ENCODE measurements at places on chromosomes 16 and 17. TPM values are rescaled to one million over a fixed set of nuclear protein-coding genes. Genes with fewer than 3 reads are reported as not detected.

- H3K27ac ChIP-seq = no peak overlapping the region
- peaks cover 13% of the 10 kb centered on the region for H3K27me3 ChIP-seq
- H3K4me1 ChIP-seq = no peaks in the 10 kb centered on the region
- no peak overlapping the region for H3K4me3 ChIP-seq
- H3K36me3 ChIP-seq = no peaks in the 10 kb centered on the region
- no peak for DNase-seq
Observed at GRCh38 chr17:79252886-79253285, 178.3 kb downstream of the ENGASE start.

The RAB34 gene
- total RNA-seq = 256 TPM

The CTRB1 gene
- not detected for total RNA-seq

DNA sequence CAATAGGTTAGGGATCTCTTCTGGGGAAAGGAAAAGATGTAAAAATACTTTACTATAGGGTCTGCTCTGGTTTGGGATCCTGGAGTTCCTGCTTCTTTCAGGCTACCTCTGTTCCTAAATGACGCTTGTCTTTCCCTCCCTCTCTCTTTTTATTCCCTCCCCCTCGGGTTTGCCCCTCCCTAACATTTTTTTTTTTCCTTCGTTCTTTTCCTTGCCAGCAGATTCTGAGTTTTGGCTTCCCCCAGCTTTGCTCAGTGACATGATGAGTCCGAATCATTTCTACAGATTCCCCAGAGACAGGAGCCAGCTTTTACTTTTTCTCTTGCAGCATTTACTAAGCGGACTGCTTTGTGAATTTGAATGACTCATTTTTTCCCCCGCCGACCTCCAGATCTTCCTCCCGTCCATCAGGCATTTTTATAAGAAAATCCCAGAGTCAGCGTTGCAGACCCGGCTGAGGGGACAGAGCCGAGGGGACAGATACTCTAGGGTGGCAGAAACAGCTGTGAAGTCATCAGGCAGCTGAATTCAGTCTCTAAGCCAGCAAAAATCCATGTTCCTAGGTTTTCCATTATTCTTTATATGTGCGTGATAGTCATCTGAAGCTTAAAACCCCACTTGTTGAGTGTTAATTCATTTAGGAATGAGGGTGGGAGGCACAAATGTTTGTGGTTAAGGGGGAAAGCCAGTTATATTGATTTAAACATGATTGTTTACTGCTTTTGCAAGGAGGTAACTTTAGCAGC lies at the start of gene TMEM100:
TMEM100 (minus strand) TSS at position 123 of the 746 bp plus-strand sequence. CDS start 1,794 bp downstream, outside the sequence.
- H3K4me3 ChIP-seq = no peak within 1 kb of the TSS
- H3K4me1 ChIP-seq = peaks cover 41% of the 10 kb centered on the region
- no peak within 1 kb of the TSS for H3K27ac ChIP-seq
- H3K27me3 ChIP-seq = no peaks in the 10 kb centered on the region
- no peaks in the 10 kb centered on the region for H3K36me3 ChIP-seq

DNA sequence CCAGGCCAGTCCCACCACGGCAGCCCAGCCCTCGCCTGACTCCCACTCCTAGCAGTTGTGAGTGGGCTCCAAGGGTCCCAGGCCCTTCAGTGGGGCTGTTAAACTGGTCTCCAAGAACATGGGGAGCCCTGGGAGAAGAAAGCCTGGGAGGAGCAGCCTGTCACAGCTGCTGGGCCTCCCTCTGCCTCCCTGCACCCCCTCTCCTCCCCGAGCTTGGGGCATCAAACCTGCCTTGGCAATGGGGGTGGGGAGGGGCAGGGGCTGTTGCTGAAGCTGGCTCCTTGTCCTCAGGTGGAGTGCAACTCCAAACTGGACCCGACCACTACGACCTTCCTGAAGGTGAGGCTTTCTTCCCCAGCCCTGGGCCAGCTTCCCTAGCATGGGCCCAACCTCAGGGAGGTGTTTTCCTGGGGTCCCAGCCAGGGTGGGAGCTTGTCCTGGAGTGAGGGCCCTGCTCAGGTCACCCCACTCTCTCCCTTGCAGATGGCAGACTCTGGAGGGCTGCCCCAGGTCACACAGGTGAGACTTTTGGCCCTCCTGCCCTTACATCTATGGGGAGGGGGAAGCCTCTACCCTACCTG lies 6.6 kb upstream of the SETD6 start:
- H3K27ac ChIP-seq = no peak overlapping the region
- H3K36me3 ChIP-seq = no peaks in the 10 kb centered on the region
- no peak for DNase-seq
- H3K4me1 ChIP-seq = no peaks in the 10 kb centered on the region
- H3K4me3 ChIP-seq = no peak overlapping the region

The CARHSP1 gene
- total RNA-seq = 158 TPM

The KREMEN2 gene
- total RNA-seq = 3.9 TPM

DNA sequence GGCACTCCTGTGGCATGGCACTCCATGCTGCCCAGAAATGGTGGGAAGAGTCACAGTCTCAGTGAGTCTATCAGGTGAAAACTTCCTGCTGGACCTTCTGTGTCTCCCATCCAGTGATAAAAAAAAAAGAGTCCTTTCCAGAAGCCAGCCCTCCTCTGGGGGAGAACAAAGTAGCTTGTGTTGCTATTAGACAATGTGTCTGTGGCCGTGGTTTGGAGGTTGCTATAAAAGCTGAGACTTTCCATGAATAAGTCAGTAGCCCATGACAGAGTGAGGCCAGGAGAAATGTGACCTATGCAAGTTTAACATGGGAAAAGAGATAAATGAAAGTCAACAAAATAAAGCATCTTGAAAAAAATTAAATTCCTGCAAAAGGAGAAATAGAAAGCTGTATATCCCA lies 250.7 kb upstream of the MON1B start:
- no peak overlapping the region for H3K4me3 ChIP-seq
- no peak overlapping the region for H3K27ac ChIP-seq
- H3K36me3 ChIP-seq = no peaks in the 10 kb centered on the region

The P2RX1 gene
- total RNA-seq = 3.2 TPM

The SCPEP1 gene
- total RNA-seq = 25.9 TPM

DNA sequence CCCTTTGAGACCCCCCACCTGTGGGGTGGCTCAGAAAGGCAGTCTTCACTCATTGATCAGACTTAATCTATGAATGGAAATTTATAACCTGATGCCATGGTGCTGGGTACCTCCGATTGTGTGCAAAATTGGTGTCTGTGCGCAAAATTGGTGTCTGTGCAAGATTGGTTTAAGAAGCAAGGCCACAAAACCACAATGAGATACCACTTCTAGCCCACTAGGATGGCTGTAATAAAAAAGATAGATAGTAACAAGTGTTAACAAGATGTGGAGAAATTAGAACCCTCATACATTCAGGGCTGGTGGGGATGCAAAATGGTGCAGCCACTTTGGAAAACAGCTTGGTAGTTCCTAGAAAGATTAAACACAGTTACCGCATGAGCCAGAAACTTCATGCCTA lies 13.9 kb upstream of the CSNK2A2 start:
- no peaks in the 10 kb centered on the region for H3K36me3 ChIP-seq
- H3K27ac ChIP-seq = no peak overlapping the region
- no peaks in the 10 kb centered on the region for H3K27me3 ChIP-seq

DNA sequence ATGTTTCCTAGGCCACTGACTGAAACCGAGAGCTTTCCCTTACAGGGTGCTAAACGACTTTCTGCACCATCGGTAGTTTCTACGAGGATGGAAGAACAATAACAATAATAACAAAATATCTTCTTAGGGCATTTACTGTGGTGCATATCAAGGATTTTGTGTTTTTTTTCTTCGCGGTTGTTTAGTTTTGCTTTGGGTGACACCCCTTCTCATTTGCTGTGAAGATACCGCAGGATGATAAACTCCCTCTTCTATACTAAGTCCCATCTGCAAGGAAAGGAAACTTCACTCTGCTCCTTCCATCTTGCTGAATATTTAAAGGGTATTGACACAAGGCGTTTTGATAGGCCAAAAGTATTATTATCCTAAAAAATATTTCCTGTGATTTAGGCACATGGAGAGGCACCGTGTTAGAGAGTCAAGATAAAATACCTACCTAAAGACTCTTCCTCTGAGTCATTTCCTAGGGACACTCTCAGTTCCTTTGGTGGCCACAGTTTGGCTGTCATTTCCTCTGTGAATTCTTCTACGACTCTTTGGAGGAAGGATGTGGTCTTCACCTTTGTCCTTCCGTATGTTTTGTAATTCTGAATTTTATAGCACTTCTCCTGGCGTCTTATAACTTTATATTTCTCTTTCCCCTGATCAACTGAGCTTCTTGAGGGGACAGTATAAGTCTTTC lies 318.8 kb downstream of the CDH13 start:
- no peaks in the 10 kb centered on the region for H3K4me1 ChIP-seq
- H3K36me3 ChIP-seq = no peaks in the 10 kb centered on the region
- no peak overlapping the region for H3K27ac ChIP-seq
- DNase-seq = no peak
- H3K27me3 ChIP-seq = no peaks in the 10 kb centered on the region

DNA sequence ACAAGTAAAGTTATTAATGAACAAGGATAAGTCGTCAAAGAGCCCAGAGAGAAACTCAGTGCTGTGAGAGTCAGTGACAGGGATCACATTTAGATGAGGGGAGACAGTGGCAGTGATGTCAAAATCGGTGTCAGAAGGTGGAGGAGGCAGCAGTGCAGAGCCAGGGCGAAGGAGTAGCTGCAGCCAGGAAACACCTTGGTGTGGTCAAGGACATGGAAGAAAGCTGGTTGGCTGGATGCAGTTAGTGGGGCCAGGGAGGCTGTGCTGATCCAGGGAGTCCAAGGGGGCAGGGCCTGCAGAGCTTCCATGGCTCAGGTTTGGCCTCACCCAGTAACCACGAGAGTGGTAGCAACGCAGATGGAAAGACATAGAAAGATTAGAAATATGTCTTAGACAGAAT lies 50.7 kb upstream of the ADORA2B start:
- no peak overlapping the region for H3K4me3 ChIP-seq
- H3K27me3 ChIP-seq = no peaks in the 10 kb centered on the region
- DNase-seq = no peak
- peaks cover 16% of the 10 kb centered on the region for H3K4me1 ChIP-seq
- H3K36me3 ChIP-seq = no peaks in the 10 kb centered on the region

GRCh38 chr17:50003911-50004310 lies 8.9 kb upstream of the DLX3 start:
- no peak overlapping the region for H3K4me3 ChIP-seq
- H3K27me3 ChIP-seq = peaks cover 68% of the 10 kb centered on the region
- no peaks in the 10 kb centered on the region for H3K4me1 ChIP-seq

DNA sequence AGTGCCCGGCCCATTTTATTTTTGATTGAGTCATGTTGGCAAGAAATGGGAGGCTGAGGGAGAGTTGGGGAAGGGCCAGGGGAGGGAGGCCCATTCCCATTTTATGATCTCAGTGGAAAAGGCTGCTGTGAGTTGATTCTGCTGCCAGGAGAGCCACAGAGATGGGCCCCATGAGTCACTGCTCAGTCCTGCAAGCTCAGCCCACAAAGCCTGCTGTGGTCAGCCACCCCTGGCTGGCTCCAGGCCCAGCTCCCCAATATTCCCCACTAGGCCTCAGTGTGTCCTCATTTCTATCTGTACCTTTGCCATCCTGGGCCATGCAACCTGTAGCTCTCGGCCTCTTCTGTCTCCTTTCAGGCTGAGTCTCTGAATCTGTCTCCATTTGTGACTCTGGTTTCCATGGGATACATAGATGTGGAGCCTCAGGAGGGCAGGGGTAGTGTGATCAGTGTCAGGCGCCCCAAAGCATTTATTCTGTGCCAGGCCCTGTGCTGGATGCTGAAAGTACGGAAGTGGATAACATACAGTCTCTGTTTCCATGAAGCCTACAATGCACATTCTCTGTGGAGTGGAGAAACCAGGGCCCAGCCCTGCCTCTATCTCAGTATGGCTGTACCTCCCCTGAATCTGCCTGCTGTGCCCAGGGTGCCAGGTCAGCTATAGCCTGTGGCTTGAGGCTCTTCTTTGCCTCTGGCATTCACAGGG lies 1.9 kb upstream of the PLEKHG4 start:
- peaks cover 18% of the 10 kb centered on the region for H3K27me3 ChIP-seq
- no peaks in the 10 kb centered on the region for H3K4me1 ChIP-seq
- no peaks in the 10 kb centered on the region for H3K36me3 ChIP-seq
- H3K27ac ChIP-seq = no peak overlapping the region
- H3K4me3 ChIP-seq = no peak overlapping the region
- no peak for DNase-seq

DNA sequence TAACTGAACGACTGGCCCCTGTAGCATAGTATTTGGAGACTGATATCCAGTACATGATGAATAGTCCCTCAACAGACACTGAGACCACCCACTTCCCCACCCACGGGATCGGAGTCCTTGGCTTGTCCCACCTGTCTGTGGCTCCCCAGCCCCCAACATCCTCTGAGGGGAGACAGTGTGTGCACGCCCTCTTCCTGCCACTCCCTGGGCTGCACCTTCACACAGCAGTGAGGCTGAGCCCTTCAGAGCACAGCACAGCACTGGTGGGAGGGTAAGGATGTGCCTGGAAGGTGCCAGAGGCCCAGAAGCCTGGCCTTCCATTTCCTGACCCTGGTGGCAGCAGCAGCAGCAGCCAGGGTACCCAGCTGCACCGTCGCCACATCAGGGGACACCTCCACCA lies 11.0 kb downstream of the DNASE1 start:
- peaks cover 30% of the 10 kb centered on the region for H3K36me3 ChIP-seq
- DNase-seq = no peak
- no peak overlapping the region for H3K27ac ChIP-seq
- no peaks in the 10 kb centered on the region for H3K27me3 ChIP-seq
- H3K4me1 ChIP-seq = no peaks in the 10 kb centered on the region

The TNFRSF13B gene
- total RNA-seq = not detected

DNA sequence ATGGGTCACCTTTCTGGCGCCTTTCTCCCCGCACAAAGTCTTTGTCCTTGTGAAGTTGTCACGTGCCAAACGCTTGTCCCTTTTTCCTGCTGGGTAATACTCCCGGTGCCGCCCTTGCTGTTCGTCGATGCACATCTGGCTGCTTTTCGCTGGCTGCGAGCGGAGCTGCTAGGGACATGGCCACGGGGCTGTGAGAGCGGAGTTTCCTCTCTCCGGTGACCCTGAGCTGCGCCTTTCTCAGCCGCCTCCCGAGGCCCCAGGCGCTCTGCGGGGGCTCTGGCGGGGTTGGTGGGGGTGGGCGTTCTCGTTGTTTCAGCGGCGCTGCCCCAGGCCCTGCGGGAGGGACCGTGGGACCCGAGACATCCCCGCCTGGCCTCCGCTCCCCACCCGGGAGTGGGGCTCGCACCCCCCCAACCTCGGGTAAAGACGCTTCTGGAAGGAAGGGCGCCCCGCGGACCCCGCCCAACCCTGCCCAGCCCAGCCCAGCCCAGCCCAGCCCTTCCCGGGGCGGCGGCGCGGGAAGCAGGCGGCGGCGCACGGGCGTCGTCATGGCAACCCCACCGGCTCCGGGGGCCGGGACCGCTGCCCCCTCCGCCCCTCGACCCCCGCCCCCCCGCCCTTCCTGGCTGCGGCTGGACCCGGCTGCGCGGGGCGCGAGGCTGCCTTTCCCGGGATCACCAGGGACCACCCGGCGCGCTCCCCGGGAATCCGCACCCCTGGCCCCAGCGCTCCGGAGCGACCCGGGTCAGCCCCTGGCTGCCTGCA lies 12.3 kb downstream of the CHMP6 start:
- H3K4me1 ChIP-seq = no peaks in the 10 kb centered on the region
- H3K4me3 ChIP-seq = peak overlapping the region; percentile 29
- DNase-seq = no peak
- peaks cover 31% of the 10 kb centered on the region for H3K27me3 ChIP-seq
- no peak overlapping the region for H3K27ac ChIP-seq
- H3K36me3 ChIP-seq = peaks cover 2% of the 10 kb centered on the region

The NEURL4 gene
- 32.4 TPM for total RNA-seq
